ENCODE measurements at places on chromosomes 7 and 10.

GRCh38 chr7:112108981-112109380 lies 97.2 kb downstream of the DOCK4 start:
- DNase-seq: no peak

DNA sequence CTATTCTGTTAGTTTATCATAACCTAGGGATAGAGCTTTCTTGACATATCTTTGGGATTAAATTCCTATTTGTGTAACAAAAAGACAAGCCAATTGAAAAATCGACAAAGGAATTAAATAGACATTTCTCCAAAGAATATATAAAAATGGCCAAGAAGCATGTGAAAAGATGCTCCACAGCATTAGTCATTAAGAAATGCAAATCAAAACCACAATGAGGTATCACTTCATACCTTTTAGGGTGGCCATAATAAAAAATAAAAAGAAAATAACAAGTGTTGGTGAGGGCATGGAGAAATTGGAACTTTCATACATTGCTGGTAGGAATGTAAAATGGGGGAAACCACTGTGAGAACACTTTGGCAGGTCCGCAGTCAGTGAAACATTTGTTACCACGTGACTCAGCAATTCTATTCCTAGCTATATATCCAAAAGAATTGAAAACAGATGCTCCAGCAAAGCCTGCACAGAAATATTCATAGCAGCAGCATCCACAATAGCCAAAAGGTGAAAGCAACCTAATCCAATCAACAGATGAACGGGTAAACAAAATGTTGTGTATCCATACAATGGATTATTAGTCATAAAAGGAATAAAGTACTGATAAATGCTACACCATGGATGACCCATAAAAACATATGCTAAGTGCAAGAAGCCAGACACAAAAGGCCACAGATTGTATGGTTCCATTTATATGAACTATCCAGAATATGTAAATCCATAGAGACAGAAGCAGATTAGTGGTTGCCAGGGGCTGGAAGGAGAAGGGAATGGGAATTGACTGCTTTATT lies 20.5 kb downstream of the SPAG6 start:
- no peak for DNase-seq

DNA sequence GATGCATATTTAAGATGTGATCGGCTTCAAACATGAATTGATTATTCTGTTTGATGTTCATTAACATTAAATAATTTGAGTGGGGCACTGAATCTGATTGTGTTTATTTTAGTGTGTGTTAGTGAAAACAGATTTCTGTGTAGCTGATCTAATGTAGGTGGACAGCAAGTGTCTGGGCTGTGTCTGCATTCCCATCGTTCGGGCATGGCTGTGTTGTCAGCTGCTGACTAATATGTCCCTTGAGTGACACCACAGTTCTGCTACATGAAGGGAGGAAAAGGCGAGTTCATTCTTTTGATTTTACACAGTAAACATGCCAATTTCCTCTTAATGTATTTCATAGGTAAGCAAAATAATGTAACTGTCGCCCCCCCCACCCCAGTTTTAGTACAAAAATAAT lies 203.0 kb downstream of the CNTNAP2 start:
- DNase-seq: no peak

- no peak for DNase-seq
These were observed 247.8 kb downstream of the DOCK4 start for GRCh38 chr7:111958431-111958830.

- peak; percentile 7 for DNase-seq
These were observed 1.2 kb downstream of the THNSL1 start for GRCh38 chr10:25017661-25018060.

GRCh38 chr7:87316097-87316700 lies 29.3 kb upstream of the CROT start:
- DNase-seq: no peak

DNA sequence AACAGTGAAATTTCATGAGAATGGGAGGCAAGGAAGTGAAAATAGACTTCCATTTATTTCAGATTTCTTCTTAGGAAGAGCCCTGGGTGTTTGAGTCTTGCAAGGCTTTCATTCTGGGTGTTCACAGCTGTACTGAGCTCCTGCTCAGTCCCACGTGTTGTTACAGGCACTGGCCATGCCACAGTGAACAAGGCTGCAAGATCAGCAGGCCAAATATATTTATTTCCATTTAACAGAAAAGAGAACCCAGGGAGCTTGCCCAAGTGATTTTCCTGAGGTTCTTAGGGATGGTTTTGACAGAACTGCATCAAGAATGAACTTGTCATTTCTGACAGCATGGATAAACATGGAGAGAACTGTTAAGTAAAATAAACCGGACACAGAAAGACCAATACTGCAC lies 54.5 kb upstream of the CD36 start:
- no peak for DNase-seq

- DNase-seq: no peak
These were observed 79.6 kb downstream of the BMPR1A start for GRCh38 chr10:86836044-86836443.

All from right kidney (tissue), 9 donors.